ENCODE measurements at places on chromosomes 5 and 9.

GRCh38 chr9:125878164-125878631 is 131.0 kb downstream of the PBX3 start:
- DNase-seq, result no peak

DNA sequence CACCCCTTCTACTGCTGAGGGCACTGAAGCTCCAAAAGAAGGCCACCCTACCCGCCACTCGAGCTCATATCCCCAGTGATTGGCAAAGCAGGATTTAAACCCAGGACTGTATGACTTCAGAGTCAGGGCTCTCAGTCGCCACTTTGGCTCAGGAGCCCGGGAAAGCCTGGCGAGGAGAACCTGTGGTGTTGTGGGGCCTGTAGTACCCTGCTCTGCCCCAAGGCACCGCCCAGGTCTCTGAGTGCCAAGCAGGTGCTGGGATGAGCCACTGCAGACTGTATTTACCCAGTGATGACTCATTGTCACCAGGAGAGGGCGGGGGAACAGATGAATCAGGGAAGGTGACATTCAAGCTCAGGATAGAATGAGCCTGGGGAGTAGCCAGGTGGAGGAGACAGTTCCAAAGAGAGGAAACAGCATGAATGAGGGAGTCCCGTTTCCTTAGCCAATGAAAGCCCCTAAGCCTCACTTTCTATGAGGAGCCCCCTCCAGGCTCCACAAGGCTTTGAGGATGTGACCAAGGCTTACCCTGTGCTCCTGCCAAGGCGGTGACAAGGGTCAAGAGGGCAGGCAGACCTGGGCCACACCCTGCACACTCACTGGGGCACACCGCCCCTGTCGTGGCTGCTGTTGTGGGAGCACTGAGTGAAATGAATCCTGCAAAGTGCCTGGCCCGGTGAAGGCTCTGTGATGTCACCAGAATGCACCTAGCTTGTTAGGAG is 17.8 kb upstream of the DPM2 start:
- peak; percentile 80 for DNase-seq

GRCh38 chr5:40442346-40442745 is 237.4 kb upstream of the PTGER4 start:
- no peak for DNase-seq

DNA sequence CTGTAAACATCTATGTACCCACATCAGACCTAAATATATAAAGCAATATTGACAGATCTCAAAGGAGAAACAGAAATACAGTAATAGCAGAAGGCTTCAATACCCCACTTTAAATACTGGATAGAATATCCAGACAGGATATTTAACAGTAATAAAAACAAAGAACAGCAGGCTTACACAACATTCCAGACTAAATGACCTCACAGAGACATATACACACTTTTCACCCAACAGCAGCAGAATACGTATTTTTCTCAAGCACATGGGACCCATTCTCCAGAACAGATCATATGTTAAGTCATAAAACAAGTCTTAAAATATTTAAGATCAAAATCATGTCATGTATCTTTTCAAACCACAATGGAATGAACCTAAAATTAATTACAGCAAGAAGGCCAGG is 76.8 kb downstream of the CAMSAP1 start:
- DNase-seq, result no peak

DNA sequence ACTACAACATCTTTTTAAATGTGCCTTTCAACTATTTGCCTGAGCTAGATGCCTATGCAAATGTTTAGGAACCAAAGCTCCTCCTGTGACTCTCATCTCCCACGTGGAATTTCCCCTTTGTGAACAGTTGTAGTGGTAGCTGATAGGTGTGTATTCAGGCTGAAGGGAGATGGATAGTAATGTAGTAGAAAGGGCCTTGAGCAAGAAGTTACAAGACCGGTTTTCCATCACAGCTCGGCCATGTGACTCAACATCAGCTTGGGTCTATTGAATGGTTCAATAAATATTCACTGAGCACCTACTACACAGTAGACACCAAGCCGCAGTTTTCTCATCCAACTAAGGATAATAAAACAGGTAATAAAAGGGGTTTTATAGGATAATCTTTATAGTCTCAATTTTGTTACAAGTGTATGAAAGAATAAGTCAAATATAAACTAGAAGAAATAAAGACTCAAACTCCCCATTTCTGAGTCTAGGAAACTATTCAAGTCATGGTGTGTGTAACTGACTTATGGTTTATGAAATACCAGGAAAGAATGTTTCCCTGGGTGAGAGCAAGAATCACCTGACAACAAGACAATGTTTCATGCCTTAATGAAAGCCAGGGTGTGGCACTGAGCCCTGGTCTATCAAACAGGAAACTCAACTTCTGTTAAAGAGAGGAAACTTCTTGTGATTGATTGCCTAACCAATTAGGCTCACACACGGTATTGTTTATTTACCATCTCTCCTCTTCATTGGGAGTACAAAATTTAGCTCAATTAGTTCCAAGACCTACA is 187.1 kb upstream of the SPEF2 start:
- no peak for DNase-seq

- no peak for DNase-seq
These were observed 147.4 kb upstream of the PUM3 start for GRCh38 chr9:2991292-2991691.

DNA sequence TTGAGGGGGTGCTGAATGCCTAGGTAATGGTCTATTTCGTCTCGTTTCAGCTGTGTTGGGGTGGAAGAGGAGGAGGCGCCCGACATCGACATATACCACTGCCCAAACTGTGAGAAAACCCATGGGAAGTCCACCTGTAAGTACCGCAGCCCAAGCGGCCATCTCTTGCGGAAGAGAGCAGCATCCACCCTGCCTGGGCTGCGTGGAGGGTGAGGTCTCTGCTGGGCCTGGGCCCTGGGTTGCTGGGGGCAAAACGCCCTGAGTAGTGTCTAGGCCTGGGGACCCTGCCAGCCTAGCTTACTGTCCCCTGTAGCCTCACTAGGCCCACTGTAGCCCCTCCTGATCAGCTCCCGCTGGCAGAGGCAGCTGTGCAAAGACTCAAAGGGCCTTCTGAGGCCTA is 53.5 kb downstream of the PHF2 start:
- DNase-seq, result no peak

GRCh38 chr5:6732634-6733410 is 19.6 kb downstream of the TENT4A start:
- DNase-seq, result no peak

DNA sequence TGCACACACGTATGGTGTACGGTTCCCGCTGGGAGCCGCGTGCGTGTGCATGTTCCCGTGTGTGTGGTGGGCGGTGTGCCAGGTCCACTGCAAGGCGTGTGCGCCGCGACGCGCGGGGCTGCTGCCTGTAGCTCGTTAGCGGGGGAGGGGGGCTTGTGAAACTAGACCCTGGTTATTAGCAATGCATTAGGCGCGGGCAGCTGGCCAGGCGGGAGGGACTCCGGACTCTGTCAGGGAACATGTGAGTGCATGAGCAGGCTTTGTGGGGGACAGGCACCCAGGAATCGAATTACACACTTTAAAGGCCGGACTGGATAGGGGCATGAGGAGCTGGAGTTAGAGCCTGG is 32.2 kb upstream of the ENHO start:
- DNase-seq, result no peak

DNA sequence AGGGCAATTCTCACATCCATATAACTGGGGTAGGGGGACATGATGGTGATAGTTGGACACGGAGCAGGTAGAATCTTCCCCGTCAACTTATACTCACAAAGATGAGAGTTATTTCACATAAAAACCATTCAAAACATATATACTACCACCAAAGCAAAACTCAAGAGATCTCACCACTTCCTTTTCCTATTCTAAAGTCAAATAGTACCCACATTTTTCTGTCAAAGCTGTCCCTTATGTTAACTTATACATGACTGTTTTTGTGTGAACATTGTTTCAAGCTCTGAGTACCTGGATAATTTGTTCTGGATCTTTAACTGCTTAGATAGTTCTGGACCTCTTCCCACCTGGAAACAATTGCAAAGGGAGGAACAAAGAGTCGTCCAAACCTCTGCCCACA is 95.5 kb upstream of the MAN2A1 start:
- no peak for DNase-seq

DNA sequence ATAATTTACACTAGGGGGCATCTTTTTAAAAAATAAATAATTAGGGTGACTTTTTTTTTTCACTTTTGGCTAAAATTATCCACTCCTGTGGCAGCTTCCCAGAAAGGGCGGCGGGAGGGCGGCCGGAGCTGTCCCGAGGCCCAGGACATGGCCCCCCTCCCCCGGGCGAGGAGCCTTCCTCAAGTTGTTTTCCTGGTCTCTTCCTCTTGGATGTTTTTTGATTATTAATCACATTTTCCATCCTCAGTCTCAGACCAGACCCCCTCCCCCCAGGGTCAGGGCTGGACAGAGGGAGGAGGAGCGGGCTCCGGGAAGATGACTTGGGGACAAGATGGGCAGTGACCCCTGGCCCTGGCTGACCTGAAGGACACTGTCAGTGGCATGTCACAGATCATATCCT is 4.7 kb upstream of the CNTFR start:
- no peak for DNase-seq

- DNase-seq, result peak; percentile 52
These were observed 591 bp downstream of the ABCA1 start for GRCh38 chr9:104927216-104927911.

- DNase-seq, result no peak
These were observed 19.4 kb downstream of the S1PR3 start for GRCh38 chr9:89010526-89011111.

- DNase-seq, result no peak
These were observed 594.1 kb upstream of the BRINP1 start for GRCh38 chr9:119963258-119963797.

- DNase-seq, result no peak
These were observed 3.2 kb upstream of the AKNA start for GRCh38 chr9:114390952-114391351.

DNA sequence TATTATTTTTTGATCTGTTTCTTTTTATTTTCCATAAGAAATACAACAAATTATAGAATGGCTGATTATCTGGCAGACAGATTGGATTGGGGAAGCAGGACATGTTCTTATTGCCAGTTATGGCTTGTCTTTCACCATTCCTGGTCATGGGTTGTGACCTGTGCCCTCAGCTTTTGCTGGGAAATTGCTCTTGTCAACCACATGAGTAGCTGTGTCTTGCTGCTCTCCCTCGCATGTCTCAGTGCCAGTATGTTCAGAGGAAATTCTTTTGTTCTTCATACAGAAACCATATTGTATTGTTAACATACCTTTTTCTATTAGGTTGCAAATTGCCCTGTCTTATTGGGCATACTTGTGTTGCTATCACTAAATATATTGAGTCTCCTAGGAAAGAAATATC is 344.1 kb downstream of the OSTF1 start:
- no peak for DNase-seq

- no peak for DNase-seq
These were observed 35.6 kb downstream of the TRIO start for GRCh38 chr5:14178671-14179211.

DNA sequence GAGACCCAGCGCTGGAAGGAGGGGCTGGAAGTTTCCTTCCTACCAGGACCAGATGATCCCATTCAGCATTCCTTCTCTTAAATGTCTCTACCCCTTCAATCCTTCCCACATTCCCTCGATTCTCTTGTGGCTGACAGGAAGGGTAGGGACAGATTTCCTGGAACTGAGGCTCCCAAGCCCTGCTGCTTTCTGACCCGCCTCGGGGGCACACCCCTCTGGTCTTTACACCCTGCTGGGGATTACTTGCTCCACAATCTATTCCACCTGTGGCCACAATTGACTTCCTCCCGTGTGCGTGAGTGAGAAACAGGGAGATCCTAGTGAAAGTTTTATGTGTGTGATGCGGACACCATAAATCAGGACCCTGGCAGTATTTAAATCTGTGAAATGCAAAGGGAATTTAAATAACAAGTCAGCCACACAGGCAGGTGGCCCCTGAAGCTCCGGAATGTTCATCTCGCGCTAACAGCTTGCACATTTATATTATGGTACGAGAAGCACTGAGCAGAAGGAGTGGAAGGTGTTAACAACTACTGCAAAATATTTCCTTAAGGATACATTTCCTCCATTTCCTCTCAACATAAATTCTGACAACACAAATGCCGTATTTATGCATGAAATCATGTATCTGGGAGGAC is 237.5 kb downstream of the SLIT3 start:
- DNase-seq, result no peak

- peak; percentile 76 for DNase-seq
These were observed 127.4 kb downstream of the BARX1 start for GRCh38 chr9:93827545-93828330.

GRCh38 chr5:113606298-113607134 is 93.0 kb downstream of the YTHDC2 start:
- DNase-seq, result peak; percentile 54

DNA sequence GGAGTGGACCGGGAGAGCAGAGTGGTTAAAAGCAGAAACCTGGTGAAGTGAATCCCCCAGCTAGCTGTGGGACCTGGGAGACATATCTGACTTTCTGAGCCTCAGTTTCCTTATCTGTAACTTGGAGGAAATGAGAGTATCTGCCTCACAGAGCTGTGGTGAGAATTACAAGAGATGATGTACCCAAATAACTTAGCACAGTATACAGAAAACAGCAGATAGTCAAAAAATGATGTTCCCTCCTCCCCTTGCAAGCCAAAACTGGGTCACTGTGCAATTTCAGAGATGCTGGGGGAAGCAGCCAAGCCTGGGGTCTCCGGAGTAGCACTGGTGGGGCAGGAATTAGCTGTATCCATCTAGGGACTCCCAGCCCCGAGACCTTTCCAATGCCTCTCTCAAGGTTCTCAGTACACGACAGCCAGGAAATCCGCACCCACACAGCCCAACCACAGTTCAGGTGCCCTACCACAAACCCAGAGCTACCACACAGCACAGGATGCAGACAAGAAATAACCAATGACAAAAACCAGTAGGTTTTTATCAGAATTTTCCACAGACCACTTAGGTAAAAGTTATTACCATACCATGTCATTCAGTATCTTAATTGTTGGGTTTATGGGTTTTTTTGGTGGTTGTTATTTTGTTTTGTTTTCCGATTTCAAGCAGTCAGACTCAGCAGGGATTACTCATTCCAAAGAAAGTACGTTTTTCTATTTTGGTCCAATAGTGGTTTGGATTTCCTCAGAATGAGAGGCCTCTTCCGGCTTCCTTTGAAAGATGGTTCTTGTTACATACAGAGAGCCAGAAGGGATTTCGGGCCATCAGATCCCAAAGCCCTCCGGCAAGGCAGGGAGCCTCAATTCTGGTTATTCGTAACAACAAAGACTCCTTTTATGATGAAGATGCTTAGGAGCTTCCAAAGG is 4.9 kb upstream of the HRH2 start:
- DNase-seq, result no peak

DNA sequence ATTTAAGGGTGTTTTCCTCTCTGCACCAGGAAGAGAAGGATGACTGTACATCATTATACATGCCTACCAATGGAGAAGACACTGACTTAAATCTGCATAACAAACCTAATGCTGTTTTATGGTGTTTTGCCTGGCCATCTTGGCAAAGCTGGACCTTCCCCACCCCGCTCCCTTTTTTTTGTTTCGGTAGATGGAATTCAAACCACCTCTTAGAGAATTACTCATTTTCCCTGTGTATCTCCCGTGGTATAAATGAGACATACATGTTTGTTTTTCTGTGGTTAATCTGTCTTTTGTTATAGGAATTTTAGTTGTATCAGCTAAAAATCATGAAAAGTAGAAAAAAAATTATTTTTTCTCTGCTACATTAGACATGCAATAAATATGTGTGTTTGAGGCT is 28.8 kb downstream of the IL12B start:
- no peak for DNase-seq

GRCh38 chr5:145937432-145938250 is 1.3 kb downstream of the SH3RF2 start:
- DNase-seq, result peak; percentile 16

- no peak for DNase-seq
These were observed 110.2 kb upstream of the FGF10 start for GRCh38 chr5:44499381-44499780.

Measured in GM20000 (cell line).